Skin of body (tissue), 3 donors: ENCODE measurements at places on chromosomes 3 and 15. TPM values are rescaled to one million over a fixed set of nuclear protein-coding genes. Genes with fewer than 3 reads are reported as not detected.

Gene NPAP1
- total RNA-seq: not detected

Gene ATP2C1
- total RNA-seq: 104 TPM

Gene RAB6B
- 1.8 TPM for total RNA-seq

- DNase-seq: no peak
These were observed 81.8 kb upstream of the NANOGP8 start for GRCh38 chr15:35166730-35167359.

DNA sequence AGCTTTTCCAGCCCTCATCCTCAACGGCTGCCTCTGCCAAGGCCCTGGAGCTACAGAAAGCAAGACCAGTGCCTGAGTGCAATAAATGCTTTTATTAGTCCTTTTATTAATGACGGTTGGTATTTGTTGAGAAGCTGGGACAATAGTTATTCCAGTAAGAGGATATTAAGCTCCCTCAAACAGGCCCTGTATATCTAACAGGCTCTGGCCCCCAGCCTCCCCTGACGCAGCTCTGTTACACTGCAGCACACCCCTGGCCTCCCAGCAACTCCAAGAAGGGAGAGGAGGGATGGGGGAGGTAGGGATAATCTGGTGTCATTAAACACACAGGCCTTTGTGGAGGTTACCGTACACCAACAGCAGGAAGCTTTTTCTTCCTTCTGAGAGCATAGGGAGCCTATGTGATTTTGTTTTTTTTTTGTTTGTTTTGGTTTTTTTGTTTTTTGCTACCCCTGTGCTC is 30.8 kb upstream of the MAGEF1 start:
- DNase-seq: no peak

- DNase-seq: peak; percentile 4
These were observed 99.9 kb upstream of the GAP43 start for GRCh38 chr3:115523458-115523857.

GRCh38 chr3:43432462-43432861 is 146.1 kb downstream of the SNRK start:
- no peak for DNase-seq

GRCh38 chr3:125033135-125033534 is 22.7 kb downstream of the HEG1 start:
- no peak for DNase-seq

DNA sequence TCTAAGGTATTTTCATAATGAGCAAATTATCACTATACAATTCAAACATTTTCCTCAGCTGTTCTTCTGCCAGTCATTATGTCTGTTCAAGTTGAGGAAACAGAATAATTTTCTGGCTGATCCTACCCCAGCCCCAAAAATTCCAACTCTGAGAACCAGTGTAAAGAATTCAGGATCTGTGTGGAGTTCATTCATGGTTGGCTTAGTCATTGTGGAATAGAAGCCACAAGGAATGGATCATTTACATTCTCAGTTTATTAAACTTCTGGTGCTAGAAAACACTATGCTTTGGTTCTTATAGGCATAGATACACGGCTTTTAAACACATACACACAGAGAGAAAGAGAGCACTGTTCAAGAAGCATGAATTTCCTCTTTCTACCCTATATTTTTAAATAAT is 134.6 kb downstream of the CMSS1 start:
- no peak for DNase-seq

Gene CX3CR1
- 1.5 TPM for total RNA-seq

Gene IL17RD
- total RNA-seq: 18.3 TPM

DNA sequence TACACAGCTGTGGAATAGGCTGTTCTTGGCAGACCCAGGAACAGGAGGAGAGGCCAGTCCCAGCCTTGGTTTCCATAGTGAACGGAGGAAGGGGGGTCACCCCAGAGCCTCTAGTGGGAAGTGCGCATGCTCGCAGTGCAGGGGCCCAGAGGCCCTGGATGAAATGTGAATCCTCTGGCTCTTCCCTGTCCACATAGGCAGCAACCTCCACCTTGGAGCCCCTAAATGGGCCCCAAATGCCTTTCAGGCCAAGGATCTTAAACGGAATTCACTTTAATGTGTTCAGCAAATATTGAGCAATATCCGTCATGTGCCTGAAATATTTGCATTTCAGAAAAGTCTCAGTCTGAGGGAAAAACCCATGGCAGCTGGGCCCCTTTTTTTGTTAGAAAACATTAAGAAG is 3.3 kb upstream of the NDN start:
- peak; percentile 92 for DNase-seq

Gene KBTBD13
- 0.30 TPM for total RNA-seq

DNA sequence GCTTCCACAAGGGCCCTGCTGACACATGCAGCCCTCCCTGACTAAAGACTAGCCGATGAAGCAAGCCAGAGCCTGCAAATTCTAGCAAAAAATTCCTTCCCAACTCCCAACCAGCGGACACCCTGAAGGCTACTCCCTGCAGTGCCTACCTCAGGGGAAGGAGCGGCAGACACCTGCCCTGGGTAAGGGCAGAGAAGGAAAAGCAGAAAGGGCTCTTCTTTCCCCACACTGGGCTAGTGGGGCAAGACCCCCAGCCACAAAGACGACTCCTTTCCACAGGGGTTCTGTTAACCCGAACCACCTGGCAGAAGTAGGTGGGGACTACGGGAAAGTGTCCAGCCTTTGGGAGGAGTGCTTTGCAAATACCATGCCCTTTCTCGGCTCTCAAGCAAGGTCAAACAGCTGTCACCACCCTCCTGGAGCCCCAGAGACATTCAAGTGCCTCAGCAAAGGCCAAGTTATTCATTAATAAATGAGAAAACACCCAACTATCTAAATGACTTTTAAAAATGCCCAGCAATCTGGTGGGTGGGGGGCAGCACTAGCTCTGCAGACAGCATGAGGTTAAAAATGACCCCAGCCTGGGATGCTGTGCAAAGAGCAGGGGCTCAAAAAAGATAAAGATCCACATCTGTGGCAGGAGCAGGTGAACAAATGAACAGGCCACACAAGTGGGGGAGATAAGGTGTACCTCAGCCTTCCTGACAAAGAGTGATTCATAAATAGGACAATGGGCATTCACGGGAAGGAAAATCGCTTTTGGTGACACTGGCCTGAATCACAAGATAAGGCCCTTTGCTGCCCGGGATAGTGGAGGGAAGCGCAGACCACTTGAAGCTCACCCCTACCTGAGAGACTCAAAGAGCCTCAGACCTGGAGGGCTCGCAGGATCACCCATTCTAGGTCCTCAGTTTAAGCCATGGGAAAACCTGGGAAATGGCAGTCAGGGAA is 33.0 kb downstream of the CCDC12 start:
- DNase-seq: no peak
